ENCODE measurements at places on chromosomes 5 and 9.

- DNase-seq = no peak
Measured at GRCh38 chr9:135326633-135327152, 152.9 kb upstream of the PPP1R26 start.

DNA sequence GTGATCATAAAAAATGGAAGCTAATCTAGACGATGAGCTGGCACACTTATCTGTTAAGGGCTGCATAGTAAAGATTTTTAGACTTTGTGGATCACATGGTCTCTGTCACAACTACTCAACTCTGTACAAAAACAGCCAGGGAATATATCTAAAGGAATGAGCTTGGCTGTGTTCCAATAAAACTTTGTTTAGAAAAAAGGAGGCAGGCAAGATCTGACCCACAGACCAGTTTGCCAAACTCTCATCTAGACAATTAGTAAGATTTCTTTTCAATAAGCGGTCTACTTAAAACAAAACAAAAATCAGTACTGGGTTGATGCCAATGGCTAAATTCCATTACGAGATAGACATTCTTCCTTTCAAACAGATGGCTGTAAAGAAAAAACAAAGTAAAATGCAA is 53.0 kb upstream of the RETREG1 start:
- DNase-seq = no peak

DNA sequence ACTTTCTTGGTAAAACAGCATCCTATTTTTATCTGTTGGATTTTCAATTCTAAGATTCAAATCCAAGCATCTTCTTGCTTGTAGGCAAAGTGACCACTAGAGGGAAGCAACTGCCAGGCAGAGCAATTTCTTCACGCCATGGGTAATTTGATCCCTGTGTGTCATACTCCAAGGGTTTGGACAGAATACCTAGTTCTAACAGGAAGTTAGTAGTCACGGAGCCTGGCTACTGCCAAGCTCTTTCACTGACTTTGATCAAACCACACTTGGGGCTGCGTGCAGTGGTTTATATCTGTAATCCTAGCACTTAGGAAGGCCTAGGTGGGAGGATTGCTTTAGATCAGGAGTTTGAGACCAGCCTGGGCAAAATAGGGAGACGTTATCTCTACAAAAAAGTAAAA is 473.6 kb upstream of the TNC start:
- no peak for DNase-seq

GRCh38 chr5:1135696-1136525 is 24.0 kb upstream of the SLC12A7 start:
- no peak for DNase-seq

GRCh38 chr5:139408191-139408590 is 4.3 kb upstream of the SPATA24 start:
- no peak for DNase-seq

DNA sequence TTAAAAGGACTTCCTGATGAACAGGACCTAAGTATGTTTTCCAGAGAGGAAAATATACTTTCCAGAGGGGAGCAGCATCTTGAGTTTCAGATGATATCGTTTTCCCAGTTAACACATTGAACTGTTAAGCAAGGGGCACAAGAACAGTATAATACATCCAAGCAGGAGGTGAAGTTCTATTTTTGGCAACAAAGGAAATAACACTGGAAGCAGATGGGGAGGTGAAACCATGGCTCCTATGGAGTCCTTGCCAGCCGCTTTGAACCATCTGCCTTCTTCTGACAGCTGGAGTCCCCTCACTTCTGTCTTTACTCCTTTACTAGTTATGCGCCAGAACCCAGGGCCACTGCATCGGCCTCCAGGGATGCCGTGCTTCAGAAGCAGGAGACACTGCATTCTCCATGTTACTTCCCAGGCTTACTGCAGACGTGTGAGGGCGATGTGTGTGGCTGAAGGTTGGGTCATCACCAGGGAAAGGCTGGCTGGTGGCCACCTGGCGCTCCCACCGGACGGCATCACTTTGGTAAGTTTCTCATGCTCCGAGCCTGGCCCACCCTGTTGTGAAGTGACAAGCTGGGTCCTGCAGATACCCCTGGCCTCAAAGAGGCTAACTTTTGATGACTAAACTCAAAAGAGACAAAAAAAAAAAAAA is 77.8 kb downstream of the TTLL11 start:
- no peak for DNase-seq

DNA sequence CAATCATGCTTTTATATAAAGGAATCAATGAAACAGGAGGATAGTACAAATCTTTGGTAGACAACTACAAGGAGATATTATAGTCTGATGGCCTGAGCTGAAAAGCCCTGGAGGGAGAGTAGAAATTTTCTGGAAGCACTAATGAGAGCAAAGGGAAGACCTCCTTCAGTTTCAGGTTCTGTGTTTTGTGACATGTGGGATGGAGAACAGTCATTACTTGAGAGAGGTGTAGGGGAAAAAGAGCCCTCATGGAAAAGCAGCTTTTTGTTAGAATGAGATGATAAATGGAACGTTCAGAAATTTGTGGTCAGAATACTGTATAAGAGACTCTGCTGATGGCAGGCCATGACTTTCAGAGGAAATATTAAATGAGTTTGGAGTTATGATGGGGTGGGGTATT is 360.6 kb upstream of the MEF2C start:
- no peak for DNase-seq

DNA sequence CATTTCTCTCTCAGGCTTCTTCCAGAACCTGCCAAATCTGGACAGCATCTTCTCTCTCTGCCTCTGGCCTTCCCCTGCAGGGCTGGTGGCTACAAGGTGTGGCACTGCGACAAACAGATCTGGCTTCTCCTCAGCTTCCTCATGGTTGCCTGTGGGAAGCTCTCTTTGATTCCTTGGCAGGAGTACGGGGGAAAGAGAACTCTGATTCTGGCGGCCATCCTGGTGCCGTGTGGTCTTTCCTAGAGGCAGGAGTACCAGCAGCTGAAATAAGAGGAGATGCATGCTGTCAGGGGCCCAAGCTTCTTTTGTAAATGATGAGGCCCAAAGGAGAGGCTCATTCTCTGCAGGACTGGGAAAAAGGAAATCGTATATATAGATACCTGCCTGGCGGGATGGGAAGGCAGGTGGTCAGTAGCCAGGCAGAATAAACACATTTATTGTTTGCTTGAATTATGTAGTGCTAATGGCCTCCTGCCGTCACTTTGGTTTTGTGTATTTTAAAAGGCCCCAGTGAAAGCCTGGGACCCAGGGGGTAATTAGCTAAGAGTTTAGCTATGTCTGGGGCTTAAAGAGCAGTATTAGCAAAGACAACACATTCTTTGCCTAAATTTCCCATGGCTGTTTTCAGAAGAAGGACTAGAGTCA is at the start of gene CER1:
Gene CER1 (minus strand): TSS at position 343 of the 645 bp plus-strand sequence. CDS start 61 bp downstream, at position 282.
- DNase-seq = no peak

DNA sequence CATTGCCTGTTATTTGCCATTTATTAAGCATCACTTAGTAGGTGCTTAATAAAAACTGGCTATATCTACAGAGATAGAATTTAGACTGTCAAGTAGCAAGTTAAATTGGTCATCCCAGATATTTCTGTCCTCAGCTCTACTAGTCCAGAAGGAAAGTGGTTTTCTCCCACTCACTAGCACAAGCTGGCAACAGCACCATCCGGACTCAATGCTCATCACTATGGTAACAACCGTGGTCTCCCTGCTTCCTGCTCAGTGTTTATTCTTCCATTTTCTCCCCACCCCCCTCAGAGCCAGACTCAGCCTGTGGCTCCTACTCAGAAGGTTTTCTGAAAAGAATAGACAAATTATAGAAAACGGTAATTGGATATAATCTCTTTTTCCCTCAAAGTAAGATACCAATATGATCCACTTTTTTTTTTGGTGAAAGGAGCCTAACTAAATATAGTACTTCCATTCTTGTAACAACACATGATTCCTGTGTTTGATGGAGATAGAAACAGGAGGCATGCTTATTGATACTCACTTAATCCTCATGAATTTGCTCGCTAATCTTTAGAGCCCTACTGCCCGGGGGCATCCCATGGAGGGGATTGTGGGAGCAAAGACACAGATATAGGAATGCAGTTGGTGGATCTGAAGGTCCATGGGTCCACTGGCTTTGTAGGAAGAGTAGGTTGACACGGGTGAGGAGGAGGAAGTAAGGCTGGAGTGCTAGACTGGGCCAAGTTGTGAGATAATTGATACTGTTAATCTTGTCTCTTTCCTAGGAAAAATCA is 191.4 kb downstream of the MAN2A1 start:
- DNase-seq = no peak

GRCh38 chr5:33379757-33380156 is 61.0 kb upstream of the TARS1 start:
- no peak for DNase-seq

DNA sequence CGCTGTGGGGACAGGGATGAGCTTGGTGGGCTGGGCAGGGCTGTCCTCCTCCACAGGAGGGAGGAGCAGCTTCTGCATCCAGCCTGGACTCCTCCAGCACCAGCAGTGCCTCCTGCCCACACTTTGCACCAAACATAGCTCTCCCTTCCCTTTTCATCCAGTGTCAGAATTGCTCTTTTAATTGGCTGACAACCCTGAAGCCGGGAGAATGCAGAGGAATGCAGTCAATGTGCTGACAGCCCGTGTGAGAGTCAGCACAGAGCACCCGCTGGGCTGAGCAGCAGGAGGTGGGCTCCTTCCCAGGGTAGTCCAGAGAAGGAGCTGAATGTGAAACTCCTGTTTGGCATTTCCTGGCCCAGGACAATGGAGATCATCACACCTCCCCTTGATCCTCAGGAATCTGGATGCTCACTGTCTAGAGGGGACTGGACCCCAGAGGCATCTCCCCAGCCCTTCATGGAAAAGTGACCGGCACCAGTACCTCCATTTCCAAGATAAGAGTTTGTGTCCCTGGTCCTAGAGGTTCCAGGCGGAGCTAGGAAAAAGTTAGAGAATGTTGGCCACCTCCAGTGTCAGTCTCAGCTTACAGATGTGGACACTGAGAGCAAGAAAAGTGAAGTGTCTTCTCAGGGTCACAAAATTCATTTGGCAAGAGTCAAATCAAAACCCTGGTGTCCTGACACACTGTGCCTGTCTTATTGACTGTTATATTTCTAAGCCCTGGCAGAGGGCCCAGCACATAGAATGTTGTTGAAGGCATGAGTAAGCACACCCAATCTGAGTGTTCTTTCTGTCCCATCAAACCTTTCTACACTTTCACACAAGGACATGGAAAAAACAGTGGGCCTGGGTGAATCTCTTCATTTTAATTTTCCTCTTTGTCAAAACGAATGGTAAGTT is 202.1 kb downstream of the SNX18 start:
- DNase-seq = no peak

Measured in SIG-M5 (cell line).